Epithelial cell of alveolus of lung (primary cell): ENCODE measurements at places on chromosomes 5 and 9. TPM values are rescaled to one million over a fixed set of nuclear protein-coding genes. Genes with fewer than 3 reads are reported as not detected.

The TBC1D13 gene
- 9.7 and 20.6 TPM in 2 replicates for total RNA-seq

The POC5 gene
- 12.0 and 17.9 TPM in 2 replicates for total RNA-seq

The RGP1 gene
- total RNA-seq, result 14.9 and 23.8 TPM in 2 replicates

The FAM153A gene
- not detected in 2 replicates for total RNA-seq

The MEIKIN gene
- not detected in 2 replicates for total RNA-seq

The PIP5K1B gene
- total RNA-seq, result under 0.01 TPM in 1 of 2 replicates, not detected in the other

The C1QTNF2 gene
- 0.32 and 0.39 TPM in 2 replicates for total RNA-seq

The FGF1 gene
- total RNA-seq, result 2.5 TPM in 1 of 2 replicates, not detected in the other

The SREK1 gene
- 13.7 and 45.6 TPM in 2 replicates for total RNA-seq

The HAND1 gene
- total RNA-seq, result not detected in 2 replicates

The FRMD3 gene
- 0.13 and 1.3 TPM in 2 replicates for total RNA-seq

The ACSL6 gene
- total RNA-seq, result not detected in 2 replicates

The SUSD3 gene
- 1.8 TPM in 2 replicates for total RNA-seq

The LCN1 gene
- not detected in 2 replicates for total RNA-seq

The DNAJC21 gene
- total RNA-seq, result 19.5 and 21.5 TPM in 2 replicates

The MYOZ3 gene
- total RNA-seq, result 0.26 and 0.40 TPM in 2 replicates

The CD180 gene
- not detected in 2 replicates for total RNA-seq

The TMEM167A gene
- 58.6 and 83.0 TPM in 2 replicates for total RNA-seq
